ENCODE measurements at places on chromosomes 4 and X. TPM values are rescaled to one million over a fixed set of nuclear protein-coding genes. Genes with fewer than 3 reads are reported as not detected.

DNA sequence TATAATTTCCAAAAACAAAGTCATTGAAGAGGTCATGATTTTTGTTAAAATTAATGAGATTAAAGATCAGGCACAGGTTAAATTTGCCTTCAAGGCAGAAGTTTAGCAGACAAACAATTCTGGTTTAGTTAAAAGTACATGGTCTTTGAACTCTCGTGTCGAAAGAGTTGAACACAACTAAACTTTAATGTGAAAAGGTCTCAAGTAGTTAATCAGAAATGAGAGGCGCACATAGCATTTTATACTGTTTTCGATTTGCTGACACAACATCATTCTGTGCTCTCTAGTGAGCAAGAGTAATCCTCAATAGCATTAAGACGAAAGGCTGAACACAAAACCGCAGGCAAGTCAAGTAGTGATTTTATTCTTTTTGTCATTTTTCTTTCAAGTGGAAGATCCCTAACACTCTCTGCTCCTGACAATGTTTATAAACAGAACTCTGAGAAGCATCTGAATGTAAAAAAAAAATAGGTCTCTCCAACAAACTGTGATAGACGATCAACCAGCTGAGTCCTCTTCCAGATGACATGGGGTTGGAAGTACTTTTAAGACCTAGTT is 49.8 kb downstream of the SH3RF1 start:
- DNase-seq: no peak

USP26 gene
- total RNA-seq: not detected

DNA sequence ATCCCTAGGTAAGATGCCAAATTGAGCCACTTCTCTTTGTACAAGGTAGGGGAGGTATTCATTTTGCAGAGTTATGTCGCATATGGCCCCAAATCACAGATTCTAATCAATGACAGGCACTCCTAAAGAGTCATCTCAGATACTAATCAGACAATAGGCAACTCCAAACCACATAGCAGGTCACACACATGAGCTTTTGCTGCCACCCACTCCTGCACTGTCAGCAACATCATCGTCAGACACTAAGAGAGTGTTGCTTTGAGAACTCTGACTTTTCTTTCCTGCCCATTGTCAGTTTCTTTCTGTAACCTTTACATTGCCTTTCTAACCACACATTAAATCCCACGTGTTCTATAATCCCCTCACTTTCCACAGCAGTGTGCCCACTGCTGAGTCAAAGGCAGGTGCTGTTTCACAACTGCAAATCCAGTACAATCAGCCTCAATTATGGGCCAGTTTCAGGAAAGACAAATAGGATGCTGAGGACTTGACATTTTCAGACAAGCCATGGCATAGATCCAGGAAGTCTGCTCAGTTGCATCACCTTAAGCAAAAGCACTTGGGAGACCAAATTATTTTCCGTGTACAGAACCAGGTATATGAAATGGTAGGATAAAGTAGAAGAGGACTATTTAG is 23.5 kb downstream of the TMEM31 start:
- DNase-seq: no peak

DNA sequence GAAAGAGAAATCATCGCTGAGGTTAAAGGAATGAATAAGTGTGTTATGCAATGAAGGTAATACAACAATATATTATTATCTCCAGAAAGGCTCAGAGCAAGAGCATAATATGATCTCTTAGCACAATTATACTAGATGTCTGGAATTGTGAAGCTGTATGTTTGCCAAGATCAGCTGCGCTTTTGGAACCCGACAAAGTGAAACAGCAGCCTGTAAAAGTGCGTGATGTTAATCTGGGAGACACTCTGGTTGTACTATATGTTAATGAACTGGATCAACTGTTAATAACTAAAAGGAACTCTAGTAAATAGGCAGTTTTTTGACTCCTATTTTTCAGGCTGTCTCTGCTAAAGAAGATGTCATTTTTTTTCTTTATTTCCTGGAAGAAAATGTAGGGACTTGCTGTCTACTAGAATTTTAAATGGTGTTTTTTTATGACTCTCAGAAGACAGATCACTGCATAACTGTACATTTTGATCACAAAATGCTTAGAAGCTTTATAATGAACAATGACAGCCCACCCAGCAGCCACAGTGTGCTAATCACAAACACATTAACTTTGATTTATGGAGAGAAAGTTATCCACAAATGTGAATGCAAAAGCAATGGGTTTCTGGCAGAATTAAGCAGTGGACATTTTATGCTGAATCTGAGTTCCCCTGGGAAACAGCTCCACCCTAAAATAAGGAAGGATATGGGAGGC is 50.2 kb downstream of the UGT2B28 start:
- no peak for DNase-seq

GRCh38 chr4:19158107-19158809 is 1093.4 kb upstream of the SLIT2 start:
- DNase-seq: no peak
